ENCODE measurements at places on chromosomes 11 and 22.

DNA sequence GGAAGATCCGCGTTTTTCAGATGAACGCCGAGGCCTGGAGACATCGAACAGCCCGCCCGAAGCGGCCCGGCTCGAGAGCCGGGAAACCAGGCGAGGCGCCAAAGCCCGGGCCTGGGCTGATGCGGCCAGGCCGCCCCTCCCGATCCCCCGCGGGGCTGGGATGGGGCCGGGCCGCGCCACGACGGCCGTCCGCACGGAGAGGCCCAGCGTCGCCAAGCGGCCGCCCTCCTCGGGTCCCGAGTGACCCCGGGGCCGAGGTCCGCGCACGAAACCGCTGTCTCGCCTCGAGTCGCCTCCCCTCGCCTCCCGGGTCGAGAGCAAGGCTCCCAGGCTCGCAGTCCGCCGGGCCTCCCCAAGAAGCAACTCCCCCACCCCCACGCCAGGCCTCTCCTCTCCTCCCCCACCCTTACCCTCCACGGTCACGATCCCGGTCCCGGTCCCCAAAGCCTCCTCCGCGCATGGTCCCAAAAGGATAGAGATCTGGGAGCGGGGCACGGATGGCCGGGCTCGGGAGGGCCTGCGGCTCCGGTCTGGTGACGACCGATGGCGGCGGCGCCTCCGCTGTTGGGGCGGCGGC, 482 bp downstream of the DDX17 start:
- DNase-seq, result peak; percentile 74
- H3K4me1 ChIP-seq, result peaks cover 6% of the 10 kb centered on the region
- no peaks in the 10 kb centered on the region for H3K36me3 ChIP-seq
- no peaks in the 10 kb centered on the region for H3K27me3 ChIP-seq
- peak overlapping the region; percentile 100 for H3K27ac ChIP-seq
- peak overlapping the region; percentile 94 for H3K4me3 ChIP-seq

DNA sequence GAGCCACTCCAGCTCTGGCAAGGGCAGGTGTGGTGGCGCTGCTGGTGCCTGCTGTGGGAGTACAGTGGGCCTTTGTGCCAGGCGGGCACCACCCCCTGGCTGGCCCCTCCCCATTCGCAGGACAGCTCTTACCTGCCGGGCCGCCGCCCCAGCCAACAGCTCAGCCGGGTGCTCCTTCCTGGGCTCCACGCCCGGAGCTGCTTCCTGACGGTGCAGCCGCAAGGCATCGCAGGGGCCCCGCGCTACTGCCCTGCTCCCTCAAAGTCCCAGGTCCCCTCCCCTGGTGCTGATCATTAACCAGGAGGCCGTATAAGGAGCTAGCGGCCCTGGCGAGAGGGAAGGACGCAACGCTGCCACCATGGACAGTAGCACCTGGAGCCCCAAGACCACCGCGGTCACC, at the start of gene SLC5A1:
SLC5A1 (plus strand) TSS at position 338 of the 400 bp plus-strand sequence; CDS start at position 359, 21 bp downstream.
- DNase-seq, result peak; percentile 78
- H3K27ac ChIP-seq, result peak within 1 kb of the TSS; percentile 38
- no peaks in the 10 kb centered on the region for H3K4me1 ChIP-seq
- no peaks in the 10 kb centered on the region for H3K36me3 ChIP-seq
- H3K27me3 ChIP-seq, result no peaks in the 10 kb centered on the region

DNA sequence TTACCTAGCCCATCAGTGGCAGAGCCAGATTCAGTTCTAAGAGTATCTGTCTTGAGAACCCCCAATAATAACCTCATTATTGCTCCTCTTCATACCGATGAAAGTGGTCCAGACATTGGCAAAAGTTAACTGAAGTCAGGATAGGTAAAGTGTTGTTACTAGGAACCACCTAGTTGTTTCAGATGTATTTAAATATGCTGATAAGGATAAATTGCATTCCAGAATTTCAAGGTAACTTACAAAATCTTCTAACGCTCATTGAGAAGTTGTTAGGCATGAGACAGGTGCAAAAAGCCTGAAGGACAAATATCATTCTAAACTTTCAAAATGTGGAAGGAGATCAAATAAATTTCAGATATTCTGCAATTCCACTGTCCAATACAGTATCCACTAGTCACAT, 27.8 kb downstream of the VWA5A start:
- H3K4me1 ChIP-seq, result no peaks in the 10 kb centered on the region
- H3K4me3 ChIP-seq, result no peak overlapping the region
- H3K27ac ChIP-seq, result no peak overlapping the region
- no peaks in the 10 kb centered on the region for H3K36me3 ChIP-seq
- H3K27me3 ChIP-seq, result no peaks in the 10 kb centered on the region

- H3K27me3 ChIP-seq, result no peaks in the 10 kb centered on the region
- H3K36me3 ChIP-seq, result no peaks in the 10 kb centered on the region
- no peak overlapping the region for H3K4me3 ChIP-seq
- H3K27ac ChIP-seq, result no peak overlapping the region
These were observed 182.7 kb downstream of the ADAMTS15 start for GRCh38 chr11:130631119-130631518.

DNA sequence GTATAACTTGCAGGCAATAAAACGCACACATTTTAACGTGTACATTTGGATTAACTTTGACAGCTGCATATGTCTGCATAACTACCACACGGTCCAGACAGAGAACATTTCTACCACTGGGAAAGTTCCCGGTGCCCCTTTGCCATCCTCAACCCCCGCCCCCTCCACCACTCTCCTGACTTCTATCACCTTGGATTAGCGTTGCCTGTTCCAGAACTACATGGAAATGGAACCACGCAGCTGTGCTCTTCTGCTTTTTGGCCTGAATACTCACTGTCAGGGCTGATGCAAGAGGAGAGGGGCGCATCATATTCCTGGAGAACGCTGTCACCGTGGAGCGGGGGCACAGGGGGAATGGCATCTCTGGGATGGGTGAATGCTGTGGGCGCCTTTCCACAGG, 62.1 kb downstream of the LRP5 start:
- H3K27me3 ChIP-seq, result no peaks in the 10 kb centered on the region
- H3K4me1 ChIP-seq, result peaks cover 4% of the 10 kb centered on the region
- DNase-seq, result no peak
